D341Med (cell line): ENCODE measurements at places on chromosomes 7 and 10.
A peak's percentile ranks its signal among the peaks of the same experiment; 100 is the strongest.

DNA sequence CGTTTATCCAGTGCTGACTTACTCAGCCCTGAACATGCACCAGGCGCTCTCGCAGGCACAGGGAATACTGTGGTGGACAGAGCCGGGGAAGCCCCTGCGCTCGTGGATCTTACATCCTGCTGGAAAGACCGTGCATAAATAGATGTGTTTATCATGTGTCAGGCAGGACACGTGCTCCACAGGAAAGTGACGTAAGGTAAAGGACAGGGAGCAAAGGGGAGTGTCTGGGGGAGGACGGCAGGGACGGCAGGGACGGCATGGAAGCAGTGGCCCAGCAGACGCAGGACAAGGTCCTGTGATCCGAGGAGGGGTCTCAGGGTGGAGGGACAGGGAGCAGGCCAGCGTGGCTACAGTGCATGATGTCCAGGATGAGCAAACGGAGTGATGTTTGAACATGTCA lies 410.5 kb downstream of the PAXIP1 start:
- no peak for DNase-seq

DNA sequence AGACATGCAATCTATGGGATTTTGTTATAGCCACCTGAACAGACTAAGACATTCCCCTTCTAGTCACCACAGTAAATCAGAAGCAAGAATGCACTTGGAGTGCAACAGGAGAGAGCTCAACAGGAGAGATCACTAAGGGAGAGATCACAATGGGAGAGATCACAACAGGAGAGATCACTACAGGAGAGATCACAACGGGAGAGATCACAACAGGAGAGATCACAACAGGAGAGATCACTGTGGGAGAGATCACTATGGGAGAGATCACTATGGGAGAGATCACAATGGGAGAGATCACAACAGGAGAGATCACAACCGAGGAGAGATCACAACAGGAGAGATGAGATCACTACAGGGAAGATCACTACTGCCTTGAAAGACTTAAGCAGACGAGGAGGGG lies 238.5 kb upstream of the PITRM1 start:
- DNase-seq: no peak

DNA sequence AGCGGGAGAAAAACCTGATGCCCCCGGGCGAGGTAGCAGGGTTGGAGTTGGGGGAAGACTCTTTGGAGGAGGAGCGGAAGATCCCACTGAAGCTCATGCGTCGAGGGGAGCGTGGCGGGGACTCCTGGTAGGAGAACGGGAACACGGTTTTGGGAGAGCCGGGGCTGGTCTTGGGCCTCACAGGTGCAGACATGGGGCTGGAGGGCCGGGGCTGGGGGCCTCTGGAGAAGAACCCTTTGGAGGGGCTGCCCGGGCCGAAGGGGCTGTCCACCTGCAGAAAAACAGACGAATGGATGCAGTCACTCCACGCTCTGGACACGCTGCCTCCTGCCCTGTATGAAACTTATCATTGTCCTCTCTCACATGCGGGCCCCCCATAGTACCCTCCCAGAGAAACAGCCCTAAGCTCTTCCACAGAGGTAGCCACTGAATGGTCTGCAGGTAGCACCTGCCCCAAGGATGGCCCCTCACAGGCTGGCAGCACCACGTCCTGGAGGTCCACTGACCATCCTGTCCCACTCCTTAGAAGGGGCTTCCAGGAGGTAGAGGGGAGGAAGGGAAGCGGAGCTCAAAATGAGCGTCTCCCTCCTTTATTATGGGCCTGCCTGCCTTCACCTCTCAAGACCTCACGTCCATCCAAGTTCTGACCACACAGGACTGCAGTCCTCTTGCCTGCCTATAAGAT lies 95.6 kb downstream of the PRKAG2 start:
- DNase-seq: no peak

DNA sequence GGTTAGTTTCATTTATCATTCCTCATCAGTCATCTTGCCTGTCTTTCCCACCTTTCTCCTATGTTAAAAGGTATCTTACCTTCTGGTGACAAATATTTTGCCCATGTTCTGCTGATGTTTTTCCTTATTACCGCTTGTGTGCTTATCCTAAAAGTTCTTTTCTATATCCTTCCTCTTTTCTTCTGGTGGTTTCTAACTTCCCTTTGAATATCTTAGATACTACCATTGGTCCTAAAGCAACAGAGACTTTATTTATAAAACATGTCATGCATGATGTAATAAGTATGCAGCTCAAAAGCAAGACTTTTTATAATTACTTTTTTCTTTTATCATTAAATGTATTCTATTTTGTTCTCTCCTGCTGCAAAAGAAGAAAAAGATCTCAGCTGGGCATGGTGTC lies 24.8 kb downstream of the TBC1D12 start:
- DNase-seq: no peak

- peak; percentile 29 for DNase-seq
Measured at GRCh38 chr10:47368431-47369180, 15.5 kb downstream of the ZNF488 start.

DNA sequence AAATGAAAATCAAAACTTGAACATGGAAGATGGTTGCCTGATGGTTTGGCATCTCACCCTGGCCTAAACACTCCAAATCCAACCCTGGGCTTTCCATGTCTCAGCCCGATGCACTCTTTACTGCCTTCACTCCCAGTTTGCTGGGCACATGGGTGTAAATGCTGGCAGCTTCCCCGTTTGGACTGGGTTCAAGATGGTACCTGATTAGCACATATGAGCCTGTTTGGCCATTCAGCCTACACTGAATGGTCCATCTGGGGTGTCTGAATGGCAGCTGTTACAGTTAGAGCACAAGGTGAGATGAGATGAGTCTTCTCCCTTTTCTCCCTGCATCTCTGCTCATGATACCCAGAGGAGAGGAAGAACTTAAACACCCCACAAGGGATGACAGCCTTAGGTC lies 37.1 kb downstream of the ATXN7L1 start:
- no peak for DNase-seq

DNA sequence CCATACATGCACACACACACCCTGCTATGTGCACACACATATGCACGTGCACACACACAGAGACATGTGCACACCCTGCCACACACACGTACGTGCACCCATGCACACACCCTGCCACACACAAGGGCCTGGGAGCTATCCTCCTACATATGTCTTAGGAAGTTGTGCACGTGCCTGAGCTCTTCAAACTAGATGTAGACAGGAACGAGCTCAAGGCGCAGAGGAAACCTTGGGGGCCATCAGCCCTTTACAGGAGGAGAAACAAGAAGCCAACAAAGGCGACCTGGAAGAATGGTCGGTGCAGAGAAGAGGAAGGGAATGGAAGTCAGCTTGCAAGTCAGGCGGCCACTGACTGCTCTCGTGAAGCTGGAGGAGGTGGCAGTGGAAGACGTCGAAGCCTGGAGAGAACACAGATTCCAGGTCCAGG lies 58.7 kb downstream of the AOC1 start:
- no peak for DNase-seq

DNA sequence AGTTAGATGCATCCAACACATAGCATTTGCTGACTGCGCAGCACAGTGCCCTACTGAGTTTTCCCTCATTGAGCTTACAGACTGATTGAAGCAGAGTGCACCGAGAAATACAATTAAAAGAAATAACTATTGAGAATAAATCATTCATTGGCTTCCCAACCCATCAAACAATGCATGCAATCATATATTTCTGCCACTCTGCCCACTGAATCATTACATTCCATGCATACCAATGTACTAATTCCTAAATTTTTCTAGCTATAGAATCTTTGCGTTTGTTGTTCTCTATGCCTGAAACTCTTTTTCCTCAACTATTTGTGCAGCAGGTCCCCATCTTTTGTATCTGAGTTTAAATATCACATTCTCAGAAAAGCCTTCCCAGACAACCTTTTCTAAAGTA lies 783.8 kb downstream of the SORCS1 start:
- no peak for DNase-seq

- no peak for DNase-seq
Measured at GRCh38 chr10:79405221-79405994, 40.0 kb downstream of the ZCCHC24 start.

DNA sequence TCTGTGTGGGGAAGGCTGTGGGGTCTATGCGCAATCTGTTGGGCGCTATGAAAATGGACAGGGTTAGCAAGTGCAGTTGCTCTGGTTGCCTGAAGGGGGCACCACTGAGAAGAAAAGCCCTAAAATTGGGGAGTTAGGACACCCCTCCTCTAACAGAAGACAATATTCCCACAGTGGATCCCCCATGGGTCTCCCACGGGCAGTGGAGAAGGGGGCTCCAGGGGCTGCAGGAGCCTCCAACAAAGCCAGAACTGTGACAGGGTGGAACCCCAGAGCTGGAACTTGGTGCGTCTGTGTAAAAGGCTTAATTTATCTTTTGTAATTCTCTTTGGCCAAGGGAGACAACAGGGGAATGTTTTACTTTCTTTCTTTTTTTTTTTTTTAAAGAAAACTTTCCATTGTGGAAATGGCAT lies 12.5 kb upstream of the COL13A1 start:
- DNase-seq: no peak

- no peak for DNase-seq
Measured at GRCh38 chr7:34077168-34077567, 171.8 kb downstream of the BMPER start.

- DNase-seq: no peak
Measured at GRCh38 chr10:11898372-11899066, 75.4 kb downstream of the PROSER2 start.

DNA sequence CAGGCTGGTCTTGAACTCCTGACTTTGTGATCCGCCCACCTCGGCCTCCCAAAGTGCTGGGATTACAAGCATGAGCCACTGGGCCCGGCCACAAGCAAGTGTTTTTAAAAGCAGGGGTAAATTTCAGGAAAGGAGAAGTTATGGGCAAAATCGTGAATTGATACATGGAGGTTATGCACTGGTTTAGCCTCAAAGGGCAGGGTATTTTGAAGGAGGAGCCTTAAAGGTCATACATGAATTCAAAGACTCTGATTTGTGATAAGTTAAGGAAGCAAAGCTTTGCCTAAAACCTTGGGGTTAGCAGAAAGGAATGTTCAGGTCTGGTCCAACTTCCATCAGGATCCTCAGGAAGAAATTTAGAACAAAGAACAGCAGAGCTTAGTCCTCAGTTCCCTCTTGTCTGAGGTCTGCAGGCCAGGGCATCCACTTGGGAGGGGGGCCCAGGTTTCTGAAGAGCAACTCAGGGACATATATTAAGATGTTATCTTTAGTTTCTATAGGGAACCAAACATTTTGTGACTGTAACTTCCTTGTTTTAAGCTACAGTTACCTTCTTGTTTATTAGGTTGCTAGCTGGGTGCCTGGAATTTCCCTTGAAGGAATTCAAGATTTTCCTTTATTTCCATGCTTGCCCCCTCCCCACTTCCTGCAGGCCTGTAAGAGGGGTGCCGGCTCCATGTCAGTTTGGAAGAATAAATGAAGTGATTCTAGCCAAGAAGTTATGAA lies 2.8 kb upstream of the REPIN1 start:
- no peak for DNase-seq

DNA sequence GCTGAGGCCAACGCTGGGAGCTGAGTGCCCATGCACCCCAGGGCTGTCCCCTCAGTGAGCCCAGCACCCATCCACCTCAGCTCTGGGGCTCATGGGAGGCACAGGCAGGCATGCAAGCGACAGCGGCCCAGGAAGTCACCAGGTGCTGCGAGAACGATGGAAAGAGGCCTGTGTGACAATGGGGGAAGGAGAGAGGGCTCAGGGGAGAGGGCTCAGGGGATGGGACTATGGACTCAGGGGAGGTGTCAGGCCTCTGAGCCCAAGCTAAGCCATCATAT lies 292.5 kb downstream of the WDR37 start:
- no peak for DNase-seq

GRCh38 chr7:142733271-142733670 lies 16.0 kb upstream of the PRSS1 start:
- no peak for DNase-seq

DNA sequence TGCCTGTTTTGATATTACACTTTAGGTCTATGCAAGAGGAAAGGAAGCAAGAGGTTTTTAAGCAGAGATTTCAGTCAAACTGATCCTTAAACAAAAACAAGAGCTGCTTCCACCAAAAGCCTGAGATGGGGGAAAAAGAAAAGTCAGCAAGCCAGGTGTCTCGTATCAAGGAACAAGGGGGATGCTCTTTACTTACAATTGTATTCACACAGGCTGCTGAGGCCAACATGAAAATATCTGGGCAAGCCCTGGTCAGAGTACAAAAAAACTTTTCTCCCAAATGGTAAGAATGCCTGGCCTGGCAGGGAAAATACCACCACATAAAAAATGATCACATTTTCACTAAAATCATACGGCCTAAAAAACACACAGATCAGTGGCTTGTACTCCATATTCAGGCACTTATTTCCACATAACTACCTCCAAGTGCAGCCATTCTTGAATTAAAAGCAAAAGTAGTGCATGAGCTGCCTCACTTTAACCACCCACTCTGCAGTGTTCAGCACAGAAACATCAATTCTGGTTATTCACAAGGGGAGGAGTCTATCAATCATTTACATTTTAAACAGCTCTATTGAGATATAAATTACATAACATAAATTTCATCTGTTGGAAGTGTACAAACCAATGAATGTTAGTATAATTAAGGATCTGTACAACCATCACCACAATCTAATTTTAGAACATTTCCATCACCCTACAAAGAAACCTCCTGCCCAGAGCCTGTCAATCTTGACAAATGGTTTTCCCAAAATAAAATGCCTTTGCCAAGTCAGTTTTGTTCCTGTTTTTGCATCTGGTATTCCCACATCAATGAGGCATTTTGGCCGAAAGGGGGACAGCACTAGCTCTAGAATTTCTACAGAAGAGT lies 70.2 kb downstream of the GRB10 start:
- DNase-seq: no peak

GRCh38 chr10:3095373-3096139 lies 28.2 kb downstream of the PFKP start:
- DNase-seq: no peak

DNA sequence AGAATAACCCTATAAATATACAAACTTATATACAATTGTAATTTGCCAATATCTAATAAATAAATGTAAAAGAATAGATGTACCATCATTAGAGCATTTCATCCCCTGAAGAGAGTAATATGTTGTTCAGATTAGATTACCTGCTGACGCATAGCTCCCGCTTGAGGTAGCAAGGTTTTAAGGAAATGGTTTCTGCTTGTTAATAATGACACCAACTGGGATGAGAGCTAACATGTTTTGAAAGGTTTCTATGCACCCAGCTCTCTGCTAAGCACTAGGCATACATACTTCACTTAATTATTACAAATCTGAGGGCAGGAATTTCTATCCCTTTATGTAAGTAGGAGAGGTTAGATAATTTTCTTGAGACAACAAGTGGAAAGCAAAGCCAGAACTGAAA lies 1003.3 kb upstream of the SORCS1 start:
- no peak for DNase-seq

DNA sequence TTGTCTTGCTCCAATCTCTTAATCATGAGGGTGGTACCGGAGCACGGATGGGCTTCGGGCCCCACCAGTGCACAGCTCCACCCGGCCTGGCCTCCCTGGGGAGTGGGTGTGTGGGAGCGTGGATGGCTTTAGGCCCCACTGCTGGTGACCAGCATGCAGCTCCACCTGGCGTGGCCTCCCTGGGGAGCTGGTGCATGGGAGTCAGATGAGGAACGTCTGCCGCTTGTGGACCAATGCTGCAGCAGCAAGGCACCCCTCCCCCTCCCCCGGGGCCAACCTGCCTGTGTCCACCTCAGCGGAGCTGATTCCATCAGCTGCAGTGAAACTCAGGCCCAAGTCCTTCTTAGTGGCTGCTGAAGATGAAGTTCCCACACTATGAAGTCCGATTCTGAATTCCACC lies 511.4 kb downstream of the PTPRN2 start:
- DNase-seq: no peak

GRCh38 chr10:25902002-25902401 lies 32.0 kb upstream of the MYO3A start:
- no peak for DNase-seq
